ENCODE measurements at places on chromosomes 16 and 17.
A peak's percentile ranks its signal among the peaks of the same experiment; 100 is the strongest.

GRCh38 chr16:508884-509736 is 18.4 kb upstream of the CAPN15 start:
- DNase-seq, result peak; percentile 68

DNA sequence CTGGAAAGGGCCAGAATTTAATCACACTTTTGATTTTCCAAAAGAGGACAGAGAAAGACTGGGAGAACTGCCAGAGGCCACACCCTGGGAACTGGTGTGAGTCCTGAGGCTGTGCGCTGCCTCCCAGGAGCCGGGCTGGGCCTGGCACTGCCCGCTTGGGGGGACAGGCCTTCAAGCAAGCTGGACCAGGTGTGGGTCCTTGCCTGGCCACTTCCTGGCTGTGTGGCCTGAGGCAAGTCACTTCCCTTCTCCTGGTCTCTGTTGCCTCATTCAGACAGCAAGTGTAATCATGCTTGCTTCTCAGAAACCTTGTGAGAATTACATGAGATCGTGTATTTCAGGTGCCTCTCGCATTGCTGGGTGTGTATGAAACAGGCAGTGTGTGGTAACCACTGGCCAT is 143.0 kb downstream of the SNX29 start:
- DNase-seq, result no peak

- DNase-seq, result peak; percentile 69
Measured at GRCh38 chr17:64406321-64407200, 15.9 kb upstream of the PECAM1 start.

DNA sequence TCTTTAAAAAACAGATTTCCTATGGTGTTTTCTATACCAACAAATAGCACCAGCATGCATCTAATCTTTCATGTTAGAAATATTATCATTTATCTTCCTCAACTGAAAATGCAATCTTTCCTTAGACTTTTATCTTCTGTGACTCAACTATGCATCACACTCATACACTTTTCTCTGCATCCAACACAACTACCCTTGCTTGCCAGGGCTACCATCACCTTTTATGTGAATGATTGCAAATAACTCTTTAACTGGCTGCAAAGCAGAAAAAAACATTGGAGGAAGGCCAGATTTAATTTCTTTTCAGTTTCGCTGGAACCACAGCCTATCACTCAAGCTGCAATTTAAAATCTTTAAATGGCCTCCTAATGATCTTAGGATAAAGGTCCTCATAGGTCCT is 212.9 kb downstream of the CDH8 start:
- DNase-seq, result no peak

- DNase-seq, result no peak
Measured at GRCh38 chr17:37146086-37147064, 197.6 kb downstream of the AATF start.

DNA sequence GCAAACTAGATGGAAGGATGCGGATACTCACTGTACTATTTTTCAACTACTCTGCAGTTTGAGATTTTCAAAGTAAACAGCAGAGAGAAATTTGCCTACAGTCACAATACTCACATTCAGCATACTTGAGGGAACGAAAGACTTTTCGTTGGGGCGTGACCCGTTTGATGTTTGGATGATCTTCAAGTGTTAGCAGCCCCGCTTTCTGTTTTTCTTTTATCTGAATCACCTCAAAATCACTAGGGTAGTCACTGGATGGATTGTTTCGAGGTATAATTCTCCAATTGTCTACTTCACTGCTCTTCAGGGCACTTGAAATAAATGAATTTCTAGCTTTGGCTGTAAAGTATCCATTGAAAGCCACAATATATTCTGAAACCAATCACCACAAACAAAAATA is 17.8 kb downstream of the MBTPS1 start:
- DNase-seq, result no peak

DNA sequence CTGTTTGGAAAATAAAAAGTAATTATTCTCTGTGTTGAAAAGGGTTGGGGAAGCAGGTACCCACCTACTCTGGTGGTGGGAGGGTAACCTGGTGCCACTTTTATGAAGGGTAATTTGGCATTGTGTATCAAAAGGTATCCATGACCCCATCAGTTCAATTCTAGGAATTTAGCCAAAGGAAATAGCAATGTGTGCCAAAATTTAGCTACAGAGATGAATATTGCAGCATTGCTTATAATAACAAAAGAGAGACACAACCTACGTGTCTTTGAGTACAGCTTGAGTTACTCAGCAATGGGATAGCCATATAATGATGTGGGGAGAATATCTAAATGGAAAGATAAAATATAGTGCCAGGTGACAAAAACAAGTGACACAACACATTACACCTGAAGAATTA is 170.7 kb downstream of the NTN1 start:
- no peak for DNase-seq

GRCh38 chr17:17176341-17176740 is 29.8 kb downstream of the PLD6 start:
- DNase-seq, result no peak

DNA sequence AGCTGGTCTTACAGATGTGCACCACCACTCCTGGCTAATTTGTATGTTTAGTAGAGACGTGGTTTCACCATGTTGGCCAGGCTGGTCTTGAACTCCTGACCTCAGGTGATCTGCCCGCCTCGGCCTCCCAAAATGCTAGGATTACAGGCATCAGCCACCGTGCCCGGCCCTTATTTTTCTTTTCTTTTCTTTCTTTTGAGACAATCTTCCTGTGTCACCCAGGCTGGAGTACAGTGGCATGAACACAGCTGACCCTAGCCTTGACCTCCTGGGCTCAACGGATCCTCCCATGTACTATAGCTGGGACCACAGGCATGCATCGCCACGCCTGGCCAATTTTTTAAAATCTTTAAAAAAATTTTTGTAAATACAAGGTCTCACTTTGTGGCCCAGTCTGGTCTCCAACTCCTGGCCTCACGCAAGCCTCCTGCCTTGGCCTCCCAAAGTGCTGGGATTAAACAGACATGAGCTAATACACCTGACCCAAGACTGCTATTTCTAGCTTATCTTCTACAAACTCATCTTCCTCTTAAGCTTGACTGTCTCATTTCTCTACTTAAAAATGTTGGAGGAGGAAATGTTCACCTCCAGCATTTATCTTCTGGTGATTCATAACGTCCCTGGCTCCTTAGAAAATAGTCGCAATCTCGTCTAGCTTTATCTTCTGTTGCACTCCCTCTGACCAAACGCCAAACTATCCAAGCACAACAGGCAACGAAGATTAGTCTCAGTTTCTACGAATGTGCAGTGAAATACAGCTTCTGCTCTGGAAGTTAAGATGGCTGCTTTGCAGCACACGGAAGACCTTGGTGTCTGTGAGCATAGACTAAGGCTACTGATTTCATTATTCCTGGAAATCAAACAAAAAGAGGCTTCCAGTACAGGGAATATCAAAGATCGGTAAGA is 8.2 kb upstream of the TMEM94 start:
- no peak for DNase-seq

DNA sequence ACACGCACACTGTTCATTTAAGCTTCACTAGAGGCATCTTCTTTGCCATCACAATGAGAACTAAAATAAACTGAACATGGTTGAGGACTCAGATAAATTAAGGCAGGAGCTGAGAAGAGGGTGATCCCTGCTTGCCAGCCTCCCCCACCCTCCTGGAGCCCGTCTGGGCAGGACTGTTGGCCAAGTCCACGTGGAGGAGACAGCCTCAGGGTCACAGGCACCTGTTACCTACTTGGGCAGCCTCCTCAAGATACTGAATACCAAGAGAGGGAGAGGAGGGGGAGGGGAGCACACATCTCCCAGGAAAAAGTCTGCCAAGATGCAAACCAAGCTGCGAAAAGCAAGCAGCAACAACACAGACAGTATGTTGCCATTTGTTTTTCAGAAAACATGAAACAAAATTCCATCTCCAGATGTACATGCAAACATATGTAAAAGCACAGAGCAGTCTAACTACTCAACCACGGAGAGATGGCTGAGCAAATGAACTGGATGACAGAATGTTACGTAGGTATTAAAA is 67.4 kb downstream of the SLC39A11 start:
- no peak for DNase-seq

DNA sequence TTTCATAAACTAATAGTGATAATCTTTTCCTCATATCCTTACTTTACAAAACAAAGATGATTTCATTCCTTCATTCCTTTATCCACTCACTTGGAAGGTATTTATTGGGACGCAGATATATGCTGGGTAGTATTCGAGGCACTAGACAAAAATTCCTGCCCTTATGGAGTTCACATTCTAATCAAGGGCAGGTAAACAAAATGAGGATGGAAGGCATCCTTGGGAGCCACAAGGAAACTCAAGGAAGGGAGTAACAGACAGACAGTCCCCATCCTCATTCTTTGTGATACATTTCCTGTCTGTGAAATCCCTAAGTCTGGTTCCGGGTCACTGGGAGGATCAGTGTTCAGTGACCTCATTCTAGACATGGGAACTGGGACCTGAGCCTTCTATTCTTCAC is 45.2 kb downstream of the SLC6A2 start:
- no peak for DNase-seq

- no peak for DNase-seq
Measured at GRCh38 chr17:48021934-48022333, 15.7 kb downstream of the COPZ2 start.

DNA sequence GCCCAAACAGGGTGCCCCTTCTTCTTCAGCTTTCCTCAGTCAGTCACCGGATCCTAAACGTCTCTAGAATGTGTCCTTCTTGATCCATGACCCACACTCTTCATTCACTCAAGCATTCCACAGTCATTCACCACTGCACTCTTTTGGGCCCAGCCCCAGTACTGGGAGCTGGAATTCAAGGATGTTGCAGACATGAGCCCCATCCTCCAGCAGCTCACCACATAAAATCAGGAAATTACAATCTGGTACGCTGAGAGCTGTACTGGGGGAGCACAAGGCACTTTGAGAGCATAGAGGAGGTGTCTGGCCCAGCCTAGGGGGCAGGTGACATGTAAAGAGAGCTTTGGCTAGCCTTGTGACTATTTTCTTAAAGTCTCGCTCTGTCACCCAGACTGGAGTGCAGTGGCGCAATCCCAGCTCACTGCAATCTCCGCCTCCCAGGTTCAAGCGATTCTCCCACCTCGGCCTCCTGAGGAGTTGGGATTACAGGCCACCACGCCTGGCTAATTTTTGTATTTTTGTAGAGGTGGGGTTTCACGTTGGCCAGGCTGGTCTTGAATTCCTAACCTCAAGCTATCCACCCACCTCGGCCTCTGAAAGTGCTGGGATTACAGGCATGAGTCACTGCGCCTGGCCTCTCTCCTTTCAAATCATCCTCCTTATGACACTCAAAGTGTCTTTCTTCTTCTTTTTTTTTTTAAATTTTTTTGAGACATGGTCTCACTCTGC is 18.7 kb downstream of the CES4A start:
- no peak for DNase-seq

DNA sequence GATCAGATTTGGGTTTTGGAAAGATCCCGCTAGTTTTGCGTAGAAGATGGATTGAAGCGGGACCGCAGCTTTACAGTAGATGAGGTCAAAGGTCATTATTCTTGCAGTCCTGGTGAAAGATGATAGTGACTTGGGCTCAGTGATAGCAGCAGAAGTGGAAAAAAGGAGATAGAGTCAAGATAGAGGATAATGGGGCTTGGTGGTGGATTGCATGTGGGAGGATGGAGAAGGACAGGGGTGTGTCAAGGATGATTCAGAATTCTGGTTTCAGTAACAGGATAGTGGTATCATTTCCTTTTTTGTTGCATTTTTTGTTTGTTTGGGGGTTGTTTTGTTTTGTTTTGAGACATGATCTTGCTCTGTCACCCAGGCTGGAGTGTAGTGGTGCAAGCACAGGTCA is 28.7 kb downstream of the CHD9NB start:
- DNase-seq, result no peak

GRCh38 chr17:41627316-41628072 is 3.1 kb upstream of the KRT17 start:
- DNase-seq, result no peak

- no peak for DNase-seq
Measured at GRCh38 chr17:66751771-66752170, 83.1 kb upstream of the CACNG5 start.

DNA sequence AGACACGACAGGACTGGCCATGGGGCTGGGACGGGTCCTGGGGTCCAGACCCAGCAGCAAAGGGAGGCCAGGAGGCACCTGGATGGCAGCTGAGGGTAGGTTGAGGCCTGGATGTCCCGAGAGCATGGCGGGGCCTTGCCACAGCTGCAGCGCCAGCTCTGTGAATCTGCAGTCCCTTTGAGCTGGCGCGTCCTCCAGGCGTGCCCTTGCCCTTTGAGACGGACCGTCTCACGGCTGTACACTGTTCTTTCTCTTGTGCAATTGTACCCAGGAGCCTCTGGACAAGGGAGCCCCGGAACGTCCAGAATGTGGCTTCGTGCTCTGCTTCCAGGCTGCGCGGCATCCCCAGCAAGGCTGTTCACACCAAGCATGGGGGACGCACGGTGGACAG is 69.5 kb upstream of the CIBAR2 start:
- DNase-seq, result no peak

DNA sequence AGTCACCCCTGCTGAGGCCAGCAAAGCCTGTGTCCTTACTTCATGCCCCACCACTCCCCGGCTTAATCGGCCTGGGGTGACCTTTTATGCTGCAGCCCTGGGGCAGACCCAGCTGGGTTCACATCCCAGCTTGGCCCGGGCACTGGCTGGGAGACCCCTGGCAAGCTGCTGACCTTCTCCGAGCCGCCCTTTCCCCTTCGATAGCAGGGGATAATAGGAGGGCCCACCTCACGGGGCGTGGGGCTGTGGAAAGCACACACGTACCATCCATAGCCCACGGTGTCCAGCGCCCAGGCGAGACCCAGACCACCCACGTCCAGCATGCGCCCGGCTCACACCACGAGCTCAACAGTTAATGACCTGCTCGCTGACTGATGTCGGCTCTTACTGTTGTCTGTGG is 26.8 kb downstream of the TBC1D16 start:
- no peak for DNase-seq

GRCh38 chr17:77935121-77935571 is 23.4 kb upstream of the TNRC6C start:
- no peak for DNase-seq

DNA sequence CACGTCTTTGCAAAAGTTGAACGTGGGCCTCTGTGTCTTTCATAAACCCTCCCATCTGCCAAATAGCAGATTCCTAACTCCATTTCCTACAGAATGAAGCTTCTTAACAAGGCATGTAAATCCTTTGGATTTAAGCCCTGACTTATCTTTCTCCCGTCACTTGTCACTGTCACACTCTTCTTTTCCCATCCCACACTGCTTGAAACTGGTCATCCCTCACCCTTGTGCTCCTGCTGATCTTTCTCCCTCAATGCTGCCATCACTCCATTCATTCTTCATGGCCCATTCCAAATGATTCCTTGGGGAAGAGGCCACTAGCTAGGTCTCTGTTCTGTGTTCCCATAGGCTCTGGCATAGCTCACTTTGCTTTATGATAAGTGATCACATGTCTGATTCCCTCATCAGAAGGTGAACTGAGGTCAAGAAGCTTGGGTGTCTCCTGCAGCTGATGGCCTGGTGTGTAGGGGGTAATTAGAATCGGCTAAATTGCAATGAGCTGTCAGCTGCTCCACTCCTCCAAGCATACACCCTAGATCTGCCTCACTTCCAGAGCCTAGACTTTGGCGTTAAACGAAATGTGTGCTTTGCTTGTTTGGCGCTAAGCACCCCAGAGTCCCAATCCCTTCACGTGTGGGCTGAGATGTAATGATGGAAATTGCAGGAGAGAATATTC is 61.7 kb downstream of the PECAM1 start:
- peak; percentile 44 for DNase-seq

GRCh38 chr17:75271955-75272847 is 1.2 kb upstream of the MIF4GD start:
- DNase-seq, result no peak

- DNase-seq, result no peak
Measured at GRCh38 chr16:5326395-5326794, 228.8 kb upstream of the EEF2KMT start.

GRCh38 chr16:30447512-30448226 is 2.0 kb upstream of the SEPHS2 start:
- no peak for DNase-seq

GRCh38 chr16:54347961-54348360 is 61.4 kb upstream of the IRX3 start:
- no peak for DNase-seq

All from endothelial cell of umbilical vein (primary cell).